Gastrocnemius medialis (tissue), 4 donors: ENCODE measurements at places on chromosomes 13 and 19. TPM values are rescaled to one million over a fixed set of nuclear protein-coding genes. Genes with fewer than 3 reads are reported as not detected.

The TECR gene
- total RNA-seq = 88.5 TPM

DNA sequence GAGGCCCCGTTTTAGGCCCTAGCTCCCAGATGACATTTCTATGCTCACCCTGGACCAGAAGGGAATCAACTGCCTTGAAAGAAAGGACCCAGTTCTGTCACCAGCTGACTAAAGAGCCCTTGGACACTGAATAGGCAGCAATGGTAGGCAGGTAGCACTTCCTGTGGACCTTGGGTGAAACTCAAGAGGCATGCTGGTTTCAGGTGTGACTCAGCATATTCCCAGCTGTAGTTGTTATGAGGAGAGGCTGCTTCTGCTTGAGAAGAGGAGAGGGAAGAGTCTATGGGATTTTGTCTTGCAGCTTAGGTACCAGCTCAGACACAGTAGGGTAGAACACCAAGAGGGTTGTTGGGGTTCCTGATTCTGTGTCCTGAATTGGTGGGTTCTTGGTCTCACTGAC lies 37.9 kb upstream of the HTR2A start:
- DNase-seq = no peak
- no peak overlapping the region for H3K27ac ChIP-seq
- H3K27me3 ChIP-seq = no peaks in the 10 kb centered on the region
- no peaks in the 10 kb centered on the region for H3K36me3 ChIP-seq
- no peak overlapping the region for H3K4me3 ChIP-seq

- no peak overlapping the region for H3K4me3 ChIP-seq
- no peaks in the 10 kb centered on the region for H3K27me3 ChIP-seq
- H3K36me3 ChIP-seq = no peaks in the 10 kb centered on the region
Observed at GRCh38 chr13:46559272-46559805, 6.4 kb downstream of the LRCH1 start.

GRCh38 chr13:60679131-60679530 lies 282.1 kb downstream of the TDRD3 start:
- no peak overlapping the region for H3K27ac ChIP-seq
- DNase-seq = no peak
- H3K4me1 ChIP-seq = no peaks in the 10 kb centered on the region
- no peaks in the 10 kb centered on the region for H3K36me3 ChIP-seq
- no peak overlapping the region for H3K4me3 ChIP-seq
- no peaks in the 10 kb centered on the region for H3K27me3 ChIP-seq

DNA sequence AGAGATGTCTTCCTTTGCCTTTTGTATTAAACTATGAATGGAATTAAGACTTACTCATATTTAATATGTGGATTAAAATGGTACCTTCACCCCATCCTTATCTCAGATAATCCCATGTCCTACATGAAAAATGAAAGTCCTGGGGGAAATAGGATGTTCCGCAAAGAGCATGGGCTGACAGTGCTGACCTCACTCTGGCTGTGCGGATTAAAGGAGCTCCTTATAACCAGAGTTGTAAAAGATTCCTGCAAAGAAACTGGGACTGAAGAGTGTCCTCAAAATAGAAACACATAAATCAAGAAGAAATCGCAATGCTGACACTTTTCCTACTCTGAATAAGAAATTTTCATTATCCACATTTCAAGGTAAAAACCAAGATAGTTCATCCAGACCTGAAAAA lies 384.5 kb downstream of the LIG4 start:
- H3K27ac ChIP-seq = no peak overlapping the region
- no peaks in the 10 kb centered on the region for H3K27me3 ChIP-seq
- H3K36me3 ChIP-seq = no peaks in the 10 kb centered on the region
- no peak for DNase-seq
- no peak overlapping the region for H3K4me3 ChIP-seq

DNA sequence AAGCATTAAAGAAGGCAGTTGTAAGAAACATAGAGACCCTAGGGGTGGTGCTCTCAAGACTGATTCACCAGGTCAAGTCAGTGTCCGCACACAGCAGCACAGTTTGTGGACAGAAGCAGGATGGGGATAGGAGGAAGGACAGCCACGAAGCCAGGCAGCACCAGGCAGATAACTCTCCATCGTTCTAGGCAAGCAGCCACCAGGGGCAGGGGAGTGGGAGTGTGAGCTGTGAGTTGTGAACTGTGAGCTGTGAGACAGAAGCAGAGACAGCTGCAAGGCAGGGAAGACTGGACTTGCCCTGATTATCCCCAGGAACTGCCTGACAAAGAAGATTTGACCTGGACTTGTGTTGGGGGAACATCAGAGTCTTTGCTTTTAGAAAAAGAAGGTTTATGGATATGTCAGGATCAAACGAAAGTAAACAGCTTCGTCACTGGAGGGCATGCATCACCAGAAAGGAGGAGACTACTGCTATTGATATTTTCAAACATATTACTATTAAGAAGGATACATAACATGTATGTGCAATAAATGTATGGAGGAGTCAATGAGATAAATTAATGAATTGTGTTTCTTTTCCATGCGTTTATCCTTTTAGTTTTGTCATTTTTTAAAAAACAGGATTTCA lies 286.1 kb downstream of the IRS2 start:
- H3K4me1 ChIP-seq = no peaks in the 10 kb centered on the region
- no peaks in the 10 kb centered on the region for H3K36me3 ChIP-seq
- no peak for DNase-seq
- no peak overlapping the region for H3K27ac ChIP-seq
